ENCODE measurements at places on chromosomes 12 and 14.

- no peak for DNase-seq
Measured at GRCh38 chr12:89414322-89414721, 62.0 kb upstream of the DUSP6 start.

GRCh38 chr12:6788972-6789924, at the start of gene CD4:
Gene CD4, plus strand, starts transcription at chr12:6789528. Its CDS starts 10,611 bp downstream, at chr12:6800139.
- peak; percentile 77 for DNase-seq

DNA sequence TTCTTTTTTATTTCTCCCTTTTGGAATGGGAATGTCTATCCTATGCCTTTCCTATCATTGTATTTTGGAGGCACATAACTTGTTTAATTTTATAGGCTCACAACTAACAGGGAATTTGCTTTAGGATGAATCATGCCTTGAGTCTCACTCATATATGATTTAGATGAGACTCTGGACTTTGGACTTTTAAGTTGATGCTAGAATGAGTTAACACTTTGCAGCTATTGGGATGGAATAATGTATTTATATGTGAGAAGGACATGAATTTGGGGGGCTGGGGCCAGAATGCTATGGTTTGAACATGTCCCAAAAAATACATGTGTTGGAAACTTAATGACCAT, 365.3 kb downstream of the ZFP36L1 start:
- DNase-seq = no peak

DNA sequence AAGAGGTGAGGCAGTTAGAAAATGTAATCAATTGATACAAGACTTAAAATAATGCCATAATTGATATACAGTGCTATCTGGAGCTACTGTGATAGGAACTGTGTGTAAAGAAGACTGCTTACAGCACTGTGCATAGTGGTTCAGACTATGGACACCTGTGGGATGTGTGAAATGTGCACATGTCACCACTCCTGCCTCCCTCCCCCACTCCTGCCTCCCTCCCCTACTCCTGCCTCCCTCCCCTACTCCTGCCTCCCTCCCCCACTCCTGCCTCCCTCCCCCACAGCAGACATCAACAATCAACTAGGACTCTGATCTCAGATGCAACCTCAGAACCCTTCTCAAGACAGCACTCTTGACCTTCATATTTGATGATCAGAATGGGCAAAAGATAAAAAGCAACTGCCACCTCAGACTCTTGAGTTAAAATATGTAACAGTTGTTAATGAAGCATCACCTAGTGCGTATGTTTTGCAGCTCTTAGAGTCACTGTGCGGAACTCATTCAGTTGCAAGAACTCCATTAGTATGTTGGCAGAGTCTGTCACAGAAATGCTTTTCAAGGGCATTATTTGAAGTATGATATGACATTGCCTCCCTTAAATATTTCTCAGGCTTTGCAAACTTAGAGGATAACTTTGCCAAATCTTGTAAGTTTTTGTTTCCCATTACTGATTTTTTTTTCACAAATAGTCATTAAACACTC, 255.2 kb upstream of the DDHD1 start:
- no peak for DNase-seq

GRCh38 chr12:132083614-132083940, 60.5 kb downstream of the DDX51 start:
- DNase-seq = no peak

DNA sequence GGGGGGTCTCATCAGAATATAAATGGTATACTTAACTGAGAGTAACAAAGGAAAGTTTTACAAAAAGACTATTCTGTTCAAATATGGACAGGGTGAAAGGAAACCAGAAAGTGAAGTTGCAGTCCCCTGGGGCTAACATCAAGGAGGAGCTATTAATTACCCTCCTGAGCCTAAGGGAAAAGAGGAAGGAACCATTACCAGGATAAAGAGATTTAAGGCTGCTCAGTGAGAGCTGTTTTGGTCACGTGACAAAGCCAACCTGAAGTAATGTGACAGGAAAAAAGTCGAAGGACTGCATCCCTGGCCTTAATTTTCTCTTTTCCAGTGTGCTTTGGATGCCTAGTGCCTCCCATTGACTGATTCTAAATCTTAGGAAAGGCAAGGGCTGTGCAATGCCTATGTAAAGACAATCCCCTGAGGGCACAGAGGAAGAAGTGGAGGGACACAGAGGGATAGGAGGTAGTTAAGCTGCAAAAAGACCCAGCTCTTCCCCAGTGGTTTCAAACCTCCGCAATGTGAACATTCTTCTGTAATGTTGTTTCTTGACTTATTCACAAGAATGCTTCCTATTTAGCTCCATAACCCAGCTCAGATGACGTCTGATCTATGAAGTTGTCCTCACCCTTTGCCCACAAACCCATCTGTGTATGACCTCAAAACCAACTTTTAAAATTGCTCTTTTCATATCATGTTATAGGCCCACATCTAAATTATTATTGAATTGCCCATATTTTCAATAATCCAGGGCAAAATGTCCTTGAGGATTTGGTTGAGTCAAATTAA, 187.7 kb upstream of the DCN start:
- DNase-seq = no peak

DNA sequence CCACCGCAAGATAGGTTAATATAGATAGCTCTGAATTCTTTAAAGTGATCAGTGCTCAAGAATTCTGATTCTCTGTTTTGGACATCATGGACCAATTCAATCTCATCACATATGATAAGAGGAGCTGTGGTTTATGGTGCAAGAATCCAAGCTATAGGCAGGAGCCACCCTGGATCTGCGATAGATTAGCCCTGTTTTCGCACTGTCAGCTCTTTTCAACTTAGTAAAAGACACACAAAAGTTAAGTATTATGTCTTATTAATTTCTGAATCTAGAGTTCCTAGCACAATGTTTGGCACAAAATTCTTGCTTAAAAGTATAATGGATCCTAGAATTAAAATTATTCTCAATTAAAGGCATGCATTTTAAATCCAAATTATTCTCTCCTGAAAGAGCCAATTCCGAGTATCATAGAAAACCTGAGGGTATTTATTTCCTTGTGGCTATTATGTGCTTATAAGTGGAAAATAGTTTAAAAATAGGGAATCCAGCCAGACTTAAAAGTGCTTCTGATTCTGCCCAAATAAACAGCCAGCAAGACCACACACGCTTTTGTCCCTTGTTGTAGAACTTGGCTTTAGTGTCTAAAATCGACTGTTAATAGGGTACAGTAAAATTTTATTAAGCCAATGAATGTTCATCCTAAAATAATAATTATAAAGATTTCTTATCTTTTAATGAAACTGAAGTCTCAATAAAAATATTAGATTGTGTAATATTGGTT, 184.9 kb upstream of the FLRT2 start:
- DNase-seq = no peak

GRCh38 chr12:6195665-6196535, 4.3 kb upstream of the CD9 start:
- DNase-seq = peak; percentile 78

- no peak for DNase-seq
Measured at GRCh38 chr12:50505675-50506530, 1.1 kb downstream of the DIP2B start.

DNA sequence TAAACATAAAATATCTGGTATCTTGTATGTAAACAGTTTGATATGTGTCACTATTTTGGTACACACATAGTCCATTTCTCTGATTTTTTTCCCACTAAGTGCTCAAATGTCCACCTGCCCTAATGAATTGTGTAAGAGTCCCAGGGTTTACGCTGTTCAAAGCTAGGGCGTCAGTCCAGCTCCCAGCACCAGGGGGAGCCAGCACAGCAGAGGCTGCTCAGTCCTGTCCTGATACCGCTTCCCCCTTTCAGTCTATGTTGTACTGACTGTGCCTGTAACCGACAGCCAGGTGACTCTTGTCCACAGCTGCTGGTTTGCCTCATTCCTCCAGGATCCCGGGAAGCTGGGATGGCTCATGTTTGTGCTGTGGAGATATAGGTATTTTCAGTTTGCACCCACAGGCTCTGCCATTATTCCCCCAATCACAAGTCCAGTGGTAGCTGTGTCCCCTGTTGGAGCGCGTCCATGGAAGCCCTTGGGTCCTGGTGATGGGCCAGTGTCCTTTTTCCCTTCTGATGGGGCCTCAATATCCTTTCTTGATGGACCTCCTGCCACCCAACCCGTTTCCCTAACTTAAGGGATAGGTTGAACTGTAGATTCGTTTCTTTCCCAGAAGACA, 242.0 kb downstream of the NEDD1 start:
- DNase-seq = peak; percentile 49

GRCh38 chr12:11763760-11764520, 114.5 kb downstream of the ETV6 start:
- no peak for DNase-seq

DNA sequence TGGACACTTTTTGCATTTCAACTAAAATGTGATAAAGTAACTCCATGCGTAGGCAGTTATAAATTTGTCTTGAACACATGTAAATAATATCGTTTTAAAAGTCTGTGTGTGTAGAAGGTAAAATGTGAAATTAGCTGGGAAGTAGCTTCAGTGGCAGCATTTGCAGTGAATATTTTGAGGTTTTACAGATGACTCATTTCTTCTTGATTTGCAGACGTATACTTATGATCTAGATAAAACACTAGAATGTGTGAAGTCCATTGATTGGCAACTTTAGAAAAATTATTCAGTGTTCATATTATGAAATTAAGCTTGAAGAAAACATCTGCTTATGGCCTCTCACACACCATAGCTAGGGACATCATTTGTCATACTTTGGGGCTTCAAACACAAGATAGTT, 788.6 kb upstream of the NOVA1 start:
- DNase-seq = no peak

DNA sequence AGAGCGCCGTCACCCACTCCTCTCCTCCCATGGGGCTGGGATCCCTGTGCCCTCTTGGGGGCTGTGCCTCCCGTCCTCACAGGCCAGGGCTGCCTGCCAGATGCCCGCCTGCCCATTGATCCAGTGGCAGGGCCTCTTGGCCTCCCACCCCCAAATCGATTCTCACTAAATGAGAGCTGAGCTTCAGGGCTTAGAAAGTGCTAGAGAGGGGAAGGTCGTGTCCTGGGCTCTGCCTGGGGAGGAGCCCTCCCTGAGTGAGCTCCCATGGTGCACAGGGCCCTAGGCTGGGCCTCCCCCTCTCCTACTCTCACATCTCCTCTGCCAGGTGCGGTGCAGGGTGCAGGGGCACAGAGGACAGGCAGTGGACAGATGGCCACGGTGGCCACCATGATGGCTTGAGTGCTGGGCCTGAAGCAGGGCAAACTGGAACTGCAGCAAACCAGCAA, 9.2 kb downstream of the BEGAIN start:
- DNase-seq = no peak

- no peak for DNase-seq
Measured at GRCh38 chr12:132277374-132277941, 51.9 kb downstream of the GALNT9 start.

GRCh38 chr12:78540606-78541336, 323.8 kb upstream of the SYT1 start:
- DNase-seq = no peak

GRCh38 chr12:46958599-46959290, 120.7 kb upstream of the PCED1B start:
- DNase-seq = no peak

- DNase-seq = no peak
Measured at GRCh38 chr14:62882967-62883366, 162.3 kb downstream of the KCNH5 start.

- no peak for DNase-seq
Measured at GRCh38 chr12:101695706-101696105, 1.7 kb upstream of the CHPT1 start.

DNA sequence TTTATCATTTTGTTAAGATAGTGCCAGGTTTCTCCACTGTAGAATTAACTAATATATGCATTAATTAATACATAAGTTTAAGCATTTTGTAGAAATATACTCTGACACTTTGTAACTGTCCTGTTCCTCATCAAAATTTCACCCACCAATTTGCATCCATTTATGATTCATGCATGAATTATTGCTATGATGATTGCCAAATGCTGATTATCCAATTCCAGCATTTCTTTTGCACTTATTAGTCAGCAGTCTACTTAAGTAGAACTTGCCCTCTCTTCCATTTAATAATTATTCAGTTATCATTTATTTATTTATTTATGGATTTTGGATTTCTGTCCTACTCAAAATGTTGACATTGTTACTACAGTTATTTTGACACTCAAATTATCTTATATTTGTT, 72.2 kb downstream of the SLC6A15 start:
- no peak for DNase-seq

DNA sequence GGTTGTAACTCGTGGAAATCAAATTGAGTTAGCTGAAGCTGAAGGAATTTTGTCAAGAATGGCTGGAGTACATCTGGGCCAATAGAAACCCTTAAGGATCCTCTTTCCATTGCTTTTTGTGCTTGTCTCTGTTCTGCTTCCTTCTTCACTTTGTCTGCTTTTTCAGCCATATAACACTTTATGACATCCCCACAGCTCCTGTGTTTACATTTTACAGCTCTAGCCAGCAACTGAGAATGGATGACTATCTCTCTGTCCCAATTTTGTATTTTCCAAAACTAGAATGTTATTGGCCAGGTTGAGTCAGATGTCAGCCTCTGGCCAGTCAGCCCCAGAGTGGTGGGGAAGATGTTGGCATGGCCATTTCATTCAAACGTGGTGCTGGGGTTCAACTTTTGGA, 57.6 kb downstream of the PELI2 start:
- no peak for DNase-seq

GRCh38 chr12:53938326-53939140, at the start of gene HOXC13:
Gene HOXC13, plus strand, starts transcription at chr12:53938831. Its CDS starts 76 bp downstream, at chr12:53938907.
- peak; percentile 10 for DNase-seq

DNA sequence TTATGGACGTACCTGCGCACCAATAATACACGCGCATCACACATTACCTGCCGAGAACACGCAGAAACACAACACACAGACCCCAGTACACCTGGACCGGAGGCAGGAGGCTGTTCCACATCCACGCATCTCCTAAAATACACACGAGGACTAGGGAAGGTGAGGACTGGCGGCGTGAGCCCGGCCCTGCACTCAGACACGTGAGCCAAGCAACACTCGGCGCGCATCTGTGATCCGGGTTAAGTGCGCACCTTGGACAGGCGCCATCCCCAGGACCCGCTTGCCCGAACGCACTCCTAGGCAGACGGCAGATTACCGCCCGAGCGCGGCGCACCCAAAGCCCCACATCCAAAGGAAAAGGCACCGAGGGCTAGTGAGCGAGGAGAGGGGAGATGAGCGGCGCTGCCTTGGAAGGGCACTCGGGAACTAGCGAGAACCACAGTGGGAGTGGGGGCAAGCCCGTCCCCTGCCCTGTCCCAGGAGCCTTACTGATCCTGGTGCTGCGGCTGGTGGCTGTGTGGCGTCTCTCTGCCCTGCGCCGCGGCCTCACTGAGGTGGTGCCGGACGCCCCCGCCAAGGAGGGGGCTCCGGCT, 417 bp downstream of the GLS2 start:
- DNase-seq = peak; percentile 27

DNA sequence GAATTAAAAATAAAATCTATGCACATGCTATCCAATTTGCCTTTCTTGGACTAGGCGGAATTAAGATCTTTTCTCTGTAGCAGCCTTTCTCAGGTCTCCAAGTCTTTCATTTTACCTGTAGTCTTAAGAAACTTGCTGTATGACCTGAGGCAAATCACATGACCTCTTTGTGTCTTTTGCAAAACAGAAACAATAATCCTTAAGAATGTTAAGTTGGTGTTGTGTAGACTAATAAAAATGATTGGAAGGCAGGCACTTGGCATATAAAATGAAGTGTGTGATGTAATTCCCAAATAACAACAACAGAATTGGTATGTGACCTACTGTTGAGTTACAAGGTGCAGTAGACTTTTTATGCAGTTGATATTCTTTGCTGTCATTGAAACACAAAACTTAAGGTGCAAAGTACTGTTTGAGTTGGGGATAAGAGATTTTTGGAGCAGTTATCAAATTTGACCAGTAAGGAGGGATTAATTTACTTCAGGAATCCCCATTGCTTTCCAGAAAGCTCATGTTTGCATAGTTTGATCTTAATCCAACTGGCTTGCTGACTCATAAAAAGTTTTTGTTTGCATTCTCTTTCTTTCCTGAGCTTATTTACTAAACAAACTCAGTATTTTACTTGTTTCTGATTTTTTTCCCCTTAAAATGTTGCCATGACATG, 51.4 kb downstream of the SUSD6 start:
- DNase-seq = no peak
